ENCODE measurements at places on chromosomes 1 and 21. TPM values are rescaled to one million over a fixed set of nuclear protein-coding genes. Genes with fewer than 3 reads are reported as not detected.

TRAF3IP3 gene
- not detected for total RNA-seq

PLEKHN1 gene
- 0.50 TPM for total RNA-seq

NES gene
- 30.6 TPM for total RNA-seq

KIF17 gene
- 0.44 TPM for total RNA-seq

NUDT4B gene
- total RNA-seq, result 19.0 TPM

KRTAP7-1 gene
- total RNA-seq, result not detected

MROH7 gene
- 0.05 TPM for total RNA-seq

S100A10 gene
- total RNA-seq, result 261 TPM

AVPR1B gene
- not detected for total RNA-seq

GBP7 gene
- total RNA-seq, result not detected

GALE gene
- 10.8 TPM for total RNA-seq

HSF2BP gene
- 1.6 TPM for total RNA-seq

KRTAP10-7 gene
- not detected for total RNA-seq

KDF1 gene
- total RNA-seq, result not detected

PEX19 gene
- 47.3 TPM for total RNA-seq

NDC1 gene
- total RNA-seq, result 7.3 TPM

C1orf185 gene
- not detected for total RNA-seq

NBPF10 gene
- total RNA-seq, result 1.9 TPM

TNFRSF14 gene
- 23.1 TPM for total RNA-seq

PHC2 gene
- 130 TPM for total RNA-seq

FCGR2B gene
- not detected for total RNA-seq

TNFRSF1B gene
- 11.5 TPM for total RNA-seq

DNASE2B gene
- not detected for total RNA-seq

C8B gene
- total RNA-seq, result not detected

LBR gene
- 28.0 TPM for total RNA-seq

DISP3 gene
- 0.05 TPM for total RNA-seq

CAPZB gene
- total RNA-seq, result 148 TPM

SELENBP1 gene
- total RNA-seq, result 106 TPM
